ENCODE measurements at places on chromosomes 1 and 21.
A peak's percentile ranks its signal among the peaks of the same experiment; 100 is the strongest.

DNA sequence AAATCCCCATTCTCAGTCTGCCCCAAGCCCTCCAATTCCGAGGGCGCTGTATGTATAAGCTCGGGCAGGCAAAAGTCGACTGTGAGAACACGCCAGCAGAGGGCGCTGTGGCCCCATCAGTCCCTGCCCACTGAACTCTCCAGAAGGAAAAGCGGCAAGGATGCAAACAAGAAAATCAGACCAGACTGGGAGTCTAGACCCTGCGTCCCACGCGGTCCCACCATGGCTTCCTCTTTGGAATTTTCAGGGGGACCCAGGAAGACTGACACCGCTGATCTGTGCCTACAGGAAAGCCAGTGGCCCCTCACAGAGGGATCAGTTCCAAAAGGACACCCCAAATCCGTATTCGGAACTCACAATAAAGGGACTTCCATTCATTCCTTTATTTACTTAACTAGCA, 19.5 kb downstream of the TEX35 start:
- no peak for DNase-seq

DNA sequence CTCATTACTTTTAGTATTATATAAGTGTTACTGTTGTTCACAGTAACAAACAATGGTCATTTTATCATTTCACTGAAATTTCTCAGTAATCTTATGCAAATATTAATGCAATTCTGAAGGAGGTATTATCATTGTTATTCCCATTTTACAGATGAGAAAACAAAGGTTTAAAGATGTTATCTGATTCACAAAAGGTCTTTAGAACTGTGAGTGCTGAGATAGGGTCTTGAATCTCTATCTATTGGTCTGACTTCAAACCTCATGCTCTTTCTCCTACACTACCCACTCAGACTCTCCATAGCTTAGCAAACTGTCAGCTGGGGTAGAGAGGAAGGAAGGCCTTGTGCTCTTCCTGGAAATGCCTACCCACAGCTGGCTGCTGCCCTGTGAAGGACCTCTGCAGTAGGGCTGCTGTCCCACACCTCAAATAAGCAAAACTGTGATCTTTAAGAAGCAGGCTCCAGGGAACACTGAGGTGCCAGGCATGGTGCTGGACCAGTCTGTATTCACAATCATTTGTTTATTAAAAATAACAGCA, 6.2 kb upstream of the OSCP1 start:
- no peak for DNase-seq

DNA sequence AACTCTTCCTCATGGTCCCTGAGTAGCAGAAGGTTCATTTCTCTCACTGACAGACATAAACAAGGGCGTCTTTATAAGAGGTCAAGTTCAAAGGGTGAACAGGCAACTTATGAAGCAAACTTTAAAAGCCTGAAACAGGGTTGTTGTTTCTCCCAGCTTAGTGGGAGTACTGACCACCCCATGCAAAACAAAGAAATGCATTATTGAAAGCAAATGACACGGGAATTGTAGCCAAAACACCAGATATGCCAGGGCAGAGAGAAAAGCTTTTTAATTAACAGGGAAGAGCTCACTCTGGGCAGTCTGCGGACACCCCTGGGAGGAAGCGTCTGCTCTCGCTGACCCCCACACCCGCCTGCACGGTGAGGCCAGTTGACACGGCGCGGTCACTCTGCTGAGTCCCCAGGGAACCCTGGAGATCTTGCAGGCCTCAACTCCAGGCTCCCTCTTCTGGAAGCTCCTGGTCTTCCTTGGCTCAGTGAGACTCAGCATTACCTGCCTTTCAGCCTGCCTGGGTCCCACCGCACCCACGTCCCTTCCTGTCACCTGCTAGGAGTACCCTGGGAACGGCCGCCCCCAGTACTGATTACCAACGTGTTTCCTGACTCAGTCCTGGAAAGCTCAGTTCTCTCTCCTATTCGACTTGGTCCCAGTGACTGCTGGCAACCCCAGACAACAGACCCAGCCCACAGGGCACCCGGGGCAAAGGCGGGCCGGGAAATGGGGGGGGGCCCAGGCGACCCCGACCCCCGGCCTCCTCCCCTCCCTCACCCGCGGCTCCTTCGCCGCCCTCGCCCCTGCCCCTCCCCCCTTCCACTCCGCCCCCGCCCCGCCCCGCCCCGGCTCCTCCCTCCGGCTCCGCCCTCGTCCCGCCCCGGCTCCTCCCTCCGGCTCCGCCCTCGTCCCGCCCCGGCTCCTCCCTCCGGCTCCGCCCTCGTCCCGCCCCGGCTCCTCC, 972 bp downstream of the CFAP410 start:
- DNase-seq = no peak

- no peak for DNase-seq
These were observed 241.3 kb upstream of the PLXNA2 start for GRCh38 chr1:208485512-208485911.

GRCh38 chr1:109765896-109766615, 2.3 kb upstream of the EPS8L3 start:
- DNase-seq = no peak

DNA sequence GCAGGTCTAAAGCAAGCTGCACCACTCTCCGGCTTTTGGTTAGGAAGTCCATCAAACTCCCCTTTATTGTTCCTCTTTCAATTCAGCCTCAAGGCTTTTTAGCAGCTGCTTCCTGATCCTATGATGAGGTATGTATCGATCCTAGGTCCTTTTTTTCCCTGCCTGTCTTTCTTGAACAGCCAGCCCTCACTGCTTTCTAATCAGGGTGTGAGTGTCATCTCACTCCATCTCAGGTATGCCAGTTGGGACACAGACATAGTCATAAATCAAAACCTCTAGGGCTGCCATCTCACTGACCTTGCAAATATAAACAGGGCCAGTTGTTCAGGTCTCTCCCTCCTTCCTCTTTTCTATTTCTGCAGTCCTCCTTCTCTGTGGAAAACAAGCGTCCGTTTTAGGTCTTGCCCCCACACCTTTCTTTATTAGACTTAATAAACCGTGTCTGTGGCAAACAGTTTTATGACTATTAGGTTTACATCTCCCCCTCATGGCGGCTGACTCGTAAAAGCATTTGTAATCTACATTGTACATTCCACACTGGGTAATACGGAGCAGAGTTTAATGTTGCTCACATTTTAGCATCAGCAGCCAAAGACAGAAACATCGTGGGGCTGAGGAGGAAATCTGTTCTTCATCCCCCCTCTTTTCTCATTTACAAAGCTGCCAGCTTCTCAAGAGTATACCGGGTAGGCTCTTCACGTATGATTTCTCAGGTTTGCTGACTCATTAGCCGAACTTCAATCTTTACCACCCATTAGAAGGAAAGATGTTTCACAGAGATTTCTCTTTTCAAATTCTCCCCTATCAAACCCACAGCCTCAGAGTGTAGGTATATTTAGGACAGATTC, 11.6 kb downstream of the STYXL2 start:
- no peak for DNase-seq

- DNase-seq = peak; percentile 53
These were observed 3.3 kb upstream of the SLC45A1 start for GRCh38 chr1:8314346-8315280.

DNA sequence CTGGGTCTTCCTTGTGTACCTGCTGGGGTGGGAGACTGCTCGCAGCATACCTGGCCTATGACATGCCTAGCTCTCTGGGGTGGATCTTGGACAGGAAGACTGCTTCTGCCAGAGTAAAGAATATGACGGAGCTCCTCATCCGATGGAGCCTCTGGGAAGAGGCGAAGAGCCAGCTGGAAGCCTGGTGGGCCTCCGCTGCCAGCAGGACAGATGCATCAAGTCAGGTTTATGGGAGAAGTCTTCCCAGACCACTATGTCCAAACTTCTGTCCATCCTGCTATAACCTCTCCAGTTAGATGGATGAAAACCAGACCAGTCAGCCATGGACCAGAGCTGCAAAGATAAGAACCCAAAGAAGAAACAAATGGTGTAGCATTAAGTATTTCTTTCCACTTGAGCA, 27.7 kb upstream of the NGF start:
- DNase-seq = no peak

DNA sequence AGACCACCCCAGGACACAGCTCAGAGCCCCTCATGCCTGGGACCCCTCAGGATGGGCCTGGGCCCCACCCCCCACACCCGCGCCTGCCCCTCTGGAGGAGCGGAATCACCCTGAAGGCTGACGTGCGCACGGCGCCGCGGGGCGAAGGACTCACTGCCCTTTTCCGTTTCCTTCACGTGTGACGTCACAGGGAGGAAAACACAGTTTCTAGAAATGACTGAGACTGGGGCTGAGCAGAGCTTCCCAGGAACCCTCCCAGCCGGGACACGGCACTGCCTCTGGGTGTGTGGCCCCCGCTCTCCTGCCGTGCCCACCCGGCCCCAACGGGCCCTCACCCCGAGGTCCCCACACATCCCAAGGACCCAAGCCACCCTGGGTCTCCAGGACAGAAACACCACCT, 5.4 kb upstream of the TNFRSF4 start:
- DNase-seq = no peak

DNA sequence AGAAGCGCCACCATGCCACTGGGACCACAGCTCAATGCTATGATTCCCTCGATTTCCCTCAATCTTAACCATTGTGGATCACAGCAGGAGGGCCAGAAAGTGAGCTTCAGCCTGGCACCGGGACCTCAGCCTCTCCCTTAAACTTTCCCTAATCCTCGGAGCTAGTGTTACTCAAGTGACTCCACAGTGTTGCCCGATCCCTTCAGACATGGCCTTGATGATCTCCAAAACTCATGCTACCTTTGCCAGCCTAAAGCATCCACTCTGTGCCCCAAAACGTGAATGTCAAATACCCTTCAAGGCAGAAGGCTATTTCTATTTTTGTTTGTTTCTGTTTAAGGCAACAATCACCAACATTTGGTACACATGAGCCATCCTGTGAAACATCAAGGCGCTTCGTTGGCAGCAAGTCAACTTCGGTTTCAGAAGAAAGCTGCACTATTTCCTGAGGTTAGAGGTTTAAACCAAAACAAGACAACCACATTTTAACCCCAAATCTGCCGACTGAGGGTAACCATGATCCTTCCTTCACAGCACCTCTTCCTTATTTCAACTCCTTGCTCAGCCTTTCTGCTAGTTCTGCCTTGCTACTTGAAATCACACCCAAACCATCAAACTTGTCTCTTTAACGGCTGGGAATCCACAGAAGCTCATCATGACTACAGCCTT, 94.4 kb upstream of the KRTAP19-8 start:
- no peak for DNase-seq

DNA sequence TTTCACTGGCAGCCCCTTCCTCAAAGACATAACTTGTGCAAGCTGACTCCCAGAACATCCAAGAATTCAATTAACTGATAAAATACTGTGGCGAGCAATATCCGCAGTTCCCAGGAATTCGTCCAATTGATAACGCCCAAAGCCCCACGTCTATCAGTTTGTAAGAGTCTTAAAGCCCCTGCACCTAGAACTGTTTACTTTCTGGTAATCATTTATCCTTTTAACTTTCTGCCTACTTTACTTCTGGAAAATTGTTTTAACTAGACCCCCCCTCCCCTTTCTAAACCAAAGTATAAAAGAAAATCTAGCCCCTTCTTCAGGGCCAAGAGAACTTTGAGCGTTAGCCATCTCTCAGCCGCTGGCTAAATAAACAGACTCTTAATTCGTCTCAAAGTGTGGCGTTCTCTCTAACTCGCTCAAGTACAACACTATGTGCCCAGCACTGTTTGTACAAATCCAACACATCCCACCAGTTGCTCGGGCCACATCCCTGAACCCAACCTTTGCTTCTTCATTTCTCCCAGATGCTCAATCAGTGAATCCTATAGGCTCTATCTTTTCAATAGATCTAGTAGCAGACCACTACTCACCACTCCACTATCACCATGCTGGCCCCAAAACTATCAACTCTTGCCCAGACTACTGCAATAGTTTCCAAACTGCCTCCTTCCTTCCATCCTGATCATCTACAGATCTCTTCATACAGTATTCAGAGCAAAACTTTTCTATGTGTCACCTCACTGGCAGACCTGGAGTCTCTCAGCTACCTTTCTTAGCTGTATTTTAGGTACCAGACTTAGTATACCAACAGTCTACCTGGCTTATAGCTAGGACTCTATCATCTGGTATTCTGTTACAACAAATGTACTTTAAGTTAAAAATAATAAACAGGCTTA, 3.3 kb upstream of the CHD1L start:
- no peak for DNase-seq

GRCh38 chr1:201096041-201096461, 16.2 kb downstream of the CACNA1S start:
- DNase-seq = no peak

- DNase-seq = no peak
These were observed 39.0 kb upstream of the RWDD3 start for GRCh38 chr1:95195046-95195445.

DNA sequence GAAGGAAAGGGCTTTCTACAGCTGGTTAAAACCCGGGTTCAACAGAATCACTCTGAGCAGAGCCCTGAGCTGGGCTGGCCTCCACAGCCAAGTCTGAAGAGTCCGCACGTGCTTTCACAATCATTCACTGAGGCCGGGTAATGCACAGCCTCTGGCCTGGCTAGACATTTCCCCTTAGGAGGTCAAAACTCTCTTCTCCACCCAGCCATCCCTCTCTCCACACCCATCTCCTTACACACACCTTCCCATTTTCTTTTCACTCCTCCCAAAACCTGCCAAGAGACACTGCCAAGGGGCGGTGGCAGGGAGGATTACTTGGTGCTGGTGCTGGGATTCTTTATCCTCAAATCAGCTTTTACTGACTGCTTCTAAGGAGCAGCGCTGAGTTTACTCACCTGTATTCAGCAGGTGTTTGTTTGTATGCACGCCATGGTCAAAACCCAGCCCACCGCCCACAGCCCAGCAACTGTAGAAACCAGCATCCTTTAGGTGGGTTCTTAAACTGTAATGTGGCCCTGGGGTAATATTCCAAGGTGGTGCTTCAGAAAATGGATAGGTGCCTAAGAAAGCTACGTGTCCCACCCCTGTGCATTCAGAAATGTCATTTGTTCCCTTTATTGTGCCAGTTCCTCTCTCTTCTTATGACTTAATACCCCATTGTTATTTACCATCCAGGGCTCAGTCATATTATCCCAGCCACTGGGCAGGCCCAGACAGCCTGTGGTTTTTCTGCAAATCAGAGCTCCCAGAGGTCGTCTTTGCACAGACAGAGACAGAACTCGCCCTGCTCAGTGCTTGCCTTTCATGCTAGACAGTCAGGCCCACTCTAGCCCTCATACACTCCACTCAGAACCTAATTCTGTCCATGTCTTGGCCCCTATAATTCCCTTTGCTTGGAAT, 80.2 kb downstream of the ADSS2 start:
- DNase-seq = no peak

DNA sequence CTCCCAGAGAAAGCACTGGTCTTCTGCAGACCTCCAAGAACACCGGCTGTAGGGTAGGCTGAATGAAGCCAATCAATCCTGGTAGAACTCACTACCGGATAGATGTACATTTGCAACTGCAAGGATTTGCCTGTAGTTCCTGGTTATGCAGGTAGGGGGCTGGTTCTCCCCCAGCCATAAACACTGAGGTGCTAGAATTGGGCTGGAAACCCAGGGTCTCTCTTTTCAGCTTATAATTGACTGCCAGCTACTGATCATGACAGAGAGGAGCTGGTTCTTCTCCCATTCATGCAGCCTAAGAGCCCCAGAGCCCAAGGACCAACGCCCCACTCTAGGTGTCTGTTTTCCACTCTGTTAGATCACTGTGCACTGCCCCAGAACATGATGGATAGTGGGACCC, 21.5 kb upstream of the MTARC2 start:
- DNase-seq = no peak

GRCh38 chr21:26965040-26965906, 1.6 kb downstream of the ADAMTS5 start:
- DNase-seq = no peak

GRCh38 chr1:18537386-18538306, 56.9 kb downstream of the KLHDC7A start:
- no peak for DNase-seq

- no peak for DNase-seq
These were observed 14.6 kb downstream of the SLC35E2B start for GRCh38 chr1:1677718-1678580.
